ENCODE measurements at places on chromosomes 4 and X. TPM values are rescaled to one million over a fixed set of nuclear protein-coding genes. Genes with fewer than 3 reads are reported as not detected.

Gene C4orf36
- not detected for total RNA-seq

Gene HS6ST2
- 0.09 TPM for total RNA-seq

Gene UVSSA
- 4.3 TPM for total RNA-seq

Gene CYLC1
- not detected for total RNA-seq

Gene MAGEA2
- total RNA-seq: not detected

Gene ARHGEF6
- 5.4 TPM for total RNA-seq

Gene DGKK
- not detected for total RNA-seq

Gene DDX53
- not detected for total RNA-seq

Gene CSN3
- not detected for total RNA-seq

Gene MAOB
- total RNA-seq: 0.47 TPM

Gene CFI
- total RNA-seq: 38.8 TPM

Gene TRIM61
- total RNA-seq: 4.6 TPM

Gene SYTL4
- total RNA-seq: 3.1 TPM

Gene MAGEA9B
- not detected for total RNA-seq

Gene TRMT2B
- 3.3 TPM for total RNA-seq

Gene CEP135
- 1.9 TPM for total RNA-seq

Gene TMPRSS11A
- total RNA-seq: not detected

Gene C4orf50
- total RNA-seq: not detected

Gene MAB21L2
- total RNA-seq: under 0.01 TPM

Gene MYOZ2
- 8.8 TPM for total RNA-seq

Gene RBM46
- not detected for total RNA-seq

Gene GASK1B
- 104 TPM for total RNA-seq

Gene CLGN
- 0.47 TPM for total RNA-seq

Gene OTC
- not detected for total RNA-seq

Gene CTAG2
- total RNA-seq: not detected

Gene TRPC5OS
- not detected for total RNA-seq

Gene FGFR3
- total RNA-seq: 1.2 TPM

Gene ZNF732
- not detected for total RNA-seq

Gene HTN1
- total RNA-seq: not detected

Gene SRPX2
- total RNA-seq: 161 TPM

Gene INTU
- total RNA-seq: 1.5 TPM

Gene UCP1
- total RNA-seq: not detected

Gene SH3RF1
- total RNA-seq: 8.9 TPM

Gene GYPA
- total RNA-seq: not detected

Gene MANBA
- 33.0 TPM for total RNA-seq

Gene TCEAL5
- not detected for total RNA-seq

Measured in pericardium fibroblast (primary cell).